Bronchial epithelial cell (primary cell): ENCODE measurements at places on chromosomes 13 and 19. TPM values are rescaled to one million over a fixed set of nuclear protein-coding genes. Genes with fewer than 3 reads are reported as not detected.

The FUT3 gene
- total RNA-seq: 16.1 and 40.8 TPM in 2 replicates

The CATSPERD gene
- total RNA-seq: not detected in 2 replicates

The C13orf42 gene
- total RNA-seq: not detected in 2 replicates

The CUL4A gene
- total RNA-seq: 84.0 and 104 TPM in 2 replicates

The VSTM2B gene
- total RNA-seq: not detected in 2 replicates

The ZNF560 gene
- total RNA-seq: under 0.01 and 0.38 TPM in 2 replicates

The C19orf81 gene
- total RNA-seq: not detected in 2 replicates

The PCSK4 gene
- 0.53 and 1.7 TPM in 2 replicates for total RNA-seq

The SIGLEC8 gene
- not detected in 2 replicates for total RNA-seq

The UBE2L5 gene
- not detected in 2 replicates for total RNA-seq

The IL4I1 gene
- under 0.01 and 0.26 TPM in 2 replicates for total RNA-seq

The CYSLTR2 gene
- total RNA-seq: not detected in 2 replicates

The SIGLEC9 gene
- not detected in 2 replicates for total RNA-seq

The FUT1 gene
- total RNA-seq: 12.1 and 16.9 TPM in 2 replicates

The CASP14 gene
- total RNA-seq: not detected in 2 replicates

The IRF2BP1 gene
- 11.3 and 11.8 TPM in 2 replicates for total RNA-seq

The MYO1F gene
- total RNA-seq: under 0.01 TPM in 1 of 2 replicates, not detected in the other

The POU2F2 gene
- 0.26 and 0.53 TPM in 2 replicates for total RNA-seq

The FXYD1 gene
- total RNA-seq: not detected in 2 replicates

The ATP1A3 gene
- total RNA-seq: 0.13 TPM in 1 of 2 replicates, not detected in the other

The SPIB gene
- not detected in 2 replicates for total RNA-seq

The SLC27A5 gene
- total RNA-seq: 11.1 and 28.8 TPM in 2 replicates

The RNF113B gene
- total RNA-seq: not detected in 2 replicates
